Ecto neural progenitor cell (in vitro differentiated cells): ENCODE measurements at places on chromosomes 3 and 15.

DNA sequence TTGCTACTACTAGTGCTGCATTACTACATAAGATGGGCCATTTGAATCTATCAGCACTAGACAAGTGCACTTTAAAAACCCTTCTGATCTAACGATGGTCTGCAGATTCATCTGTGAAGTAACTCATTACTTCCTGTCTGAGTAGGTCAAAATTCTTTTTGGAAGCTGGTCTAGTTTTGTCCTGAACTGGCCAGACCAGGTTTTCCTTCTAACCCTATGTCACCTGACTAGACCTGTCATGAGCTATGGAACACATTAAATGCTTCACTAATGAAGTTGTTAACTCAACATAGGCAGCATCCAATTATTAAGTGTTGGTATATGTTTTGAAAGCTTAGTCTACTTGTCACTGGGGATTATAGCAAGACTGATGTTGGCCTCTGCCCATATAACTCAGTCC, 10.1 kb upstream of the RBM5 start:
- DNase-seq = no peak

GRCh38 chr15:90872486-90873184, 4.2 kb downstream of the FURIN start:
- DNase-seq = no peak

DNA sequence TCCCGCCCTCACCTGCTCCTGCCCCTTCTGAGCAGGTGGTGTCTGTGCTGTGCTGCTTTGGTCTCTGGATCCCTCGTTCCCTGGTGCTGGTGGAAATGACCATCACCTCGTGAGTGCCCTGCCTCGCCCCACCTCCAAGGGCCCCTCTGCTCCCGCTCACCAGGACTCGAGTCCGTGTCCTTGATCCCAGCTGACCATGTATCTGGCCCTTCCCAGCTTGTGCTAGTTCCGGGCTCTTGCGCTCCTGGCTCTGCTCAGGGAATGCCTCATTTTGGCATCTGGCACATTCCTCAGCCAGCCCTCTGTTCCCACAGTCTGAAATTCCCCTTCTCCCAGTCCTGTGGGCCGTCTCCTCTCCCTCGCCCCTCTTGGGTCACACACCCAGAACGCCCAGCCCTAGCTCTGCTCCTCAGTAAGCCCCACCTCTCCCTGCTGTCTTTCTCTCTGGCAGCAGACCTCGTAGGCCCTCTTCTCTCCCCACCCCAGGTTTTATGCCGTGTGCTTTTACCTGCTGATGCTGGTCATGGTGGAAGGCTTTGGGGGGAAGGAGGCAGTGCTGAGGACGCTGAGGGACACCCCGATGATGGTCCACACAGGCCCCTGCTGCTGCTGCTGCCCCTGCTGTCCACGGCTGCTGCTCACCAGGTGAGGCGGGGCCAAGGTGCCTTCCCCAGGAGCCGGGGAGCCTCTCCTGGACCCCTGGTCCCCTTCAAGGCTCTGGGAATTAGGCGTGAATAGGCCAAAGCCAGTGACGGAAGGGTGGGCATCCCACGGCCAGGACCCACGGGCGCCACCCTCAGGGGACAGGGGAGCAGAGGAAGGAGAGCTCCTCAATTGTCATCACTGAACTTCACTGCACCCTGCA, 11.5 kb downstream of the SLC51A start:
- no peak for DNase-seq

DNA sequence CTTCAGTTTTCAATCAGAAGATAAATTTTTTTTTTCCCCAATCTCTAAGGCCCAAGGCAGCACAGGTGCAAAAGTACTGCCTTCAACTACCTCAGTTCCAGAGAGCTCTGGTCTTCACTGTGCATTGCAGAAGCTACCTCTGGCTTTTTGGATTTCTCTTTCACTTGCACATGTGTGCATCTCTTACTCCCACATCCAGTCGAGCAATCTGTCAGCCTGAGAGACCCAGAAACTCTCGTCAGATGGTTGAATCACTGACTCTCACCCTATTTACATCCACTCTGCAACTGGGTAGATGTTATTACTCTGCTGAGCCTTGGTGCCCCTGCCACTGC, 813.8 kb downstream of the NR2F2 start:
- no peak for DNase-seq

DNA sequence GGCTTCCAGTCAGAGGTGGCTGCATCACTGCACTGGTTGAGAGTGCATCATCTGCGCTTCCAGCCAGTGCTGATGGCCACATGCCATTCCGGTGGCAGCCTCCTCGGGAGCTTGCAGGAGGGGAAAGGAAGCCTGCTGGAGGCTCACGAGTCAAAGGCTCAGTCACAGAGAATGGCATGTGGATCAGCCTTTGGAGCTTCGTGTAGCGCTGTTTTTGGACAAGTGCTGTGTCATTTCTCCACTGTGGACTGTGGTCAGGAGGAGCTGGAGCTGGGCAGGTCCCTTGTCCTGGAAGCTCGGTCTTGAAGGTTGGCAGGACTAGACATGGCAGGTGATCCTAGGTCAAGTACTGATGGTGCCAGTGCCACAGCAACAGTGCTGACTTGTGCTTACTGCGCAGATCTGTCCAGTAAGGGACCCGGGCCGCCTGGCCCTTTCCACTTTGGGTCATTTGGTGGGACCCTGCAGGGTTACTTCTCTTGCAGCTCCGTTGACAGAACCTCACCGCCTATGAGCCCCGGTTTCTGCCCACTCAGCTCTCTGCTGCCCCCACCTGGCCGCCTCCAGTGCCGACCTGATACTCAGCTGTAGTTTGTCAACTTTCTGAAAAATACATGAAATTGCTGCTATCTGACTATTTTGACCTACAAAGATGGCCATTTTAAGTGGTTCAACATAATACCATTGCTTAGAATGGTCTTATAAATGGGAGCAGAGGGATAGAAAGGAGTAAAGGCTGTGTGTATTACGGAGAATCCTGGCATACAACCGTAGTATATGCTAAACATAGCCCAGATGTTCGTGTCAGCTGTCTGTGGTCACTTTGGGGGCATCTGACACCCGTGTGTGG, 27.6 kb upstream of the TRPM1 start:
- peak; percentile 83 for DNase-seq

DNA sequence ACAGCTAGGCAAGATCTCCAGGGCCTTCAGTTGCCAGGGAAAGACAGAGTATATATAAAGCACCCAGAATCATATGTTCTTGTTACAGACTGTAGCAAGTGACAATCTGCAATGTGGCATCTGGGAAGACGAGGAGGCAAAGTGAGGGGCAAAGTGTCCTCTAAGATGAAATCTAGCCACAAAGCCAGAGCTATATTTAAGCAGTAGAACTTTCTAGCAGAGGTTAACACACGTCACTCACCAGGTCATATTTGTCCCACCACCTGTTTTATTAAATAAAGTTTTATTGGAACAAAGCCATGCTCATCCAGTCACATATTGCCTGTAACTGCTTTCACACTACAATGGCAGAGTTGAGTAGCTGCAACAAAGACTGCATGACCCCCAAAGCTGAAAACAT, 51.5 kb downstream of the PDZRN3 start:
- no peak for DNase-seq

DNA sequence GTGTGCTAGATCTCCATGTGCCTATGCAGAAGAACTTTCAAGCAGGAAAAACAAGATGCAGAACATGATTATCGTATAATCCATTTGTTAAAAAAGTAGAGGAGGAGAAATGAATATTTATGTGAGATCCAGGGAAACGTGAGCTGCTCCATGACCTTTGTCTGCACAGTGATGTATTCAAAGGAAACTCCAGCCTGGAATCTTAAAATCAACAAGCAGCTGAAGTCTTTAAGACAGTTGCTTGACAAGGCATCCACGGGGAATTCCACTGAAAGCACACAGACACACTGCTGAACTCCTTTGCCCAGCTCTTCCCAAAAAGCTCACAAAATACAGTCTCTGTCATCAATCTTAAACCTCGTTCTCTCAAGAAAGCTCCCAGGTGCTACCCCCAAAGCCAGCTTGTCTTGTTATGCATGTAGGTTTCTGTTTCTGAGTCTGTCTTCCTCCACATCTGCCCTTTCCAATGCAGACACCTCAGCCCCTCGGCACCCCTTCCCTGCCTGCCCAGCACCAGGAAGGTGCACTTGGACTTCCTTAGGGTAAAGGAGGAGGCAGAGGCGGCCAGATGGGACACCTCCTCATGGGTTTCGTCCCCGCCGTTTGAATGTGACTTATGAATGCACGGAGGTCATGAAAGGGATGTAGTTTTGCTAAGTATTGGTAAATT, 28.7 kb downstream of the LRRK1 start:
- no peak for DNase-seq

- DNase-seq = no peak
These were observed 20.2 kb upstream of the SLC41A3 start for GRCh38 chr3:126104028-126104635.

DNA sequence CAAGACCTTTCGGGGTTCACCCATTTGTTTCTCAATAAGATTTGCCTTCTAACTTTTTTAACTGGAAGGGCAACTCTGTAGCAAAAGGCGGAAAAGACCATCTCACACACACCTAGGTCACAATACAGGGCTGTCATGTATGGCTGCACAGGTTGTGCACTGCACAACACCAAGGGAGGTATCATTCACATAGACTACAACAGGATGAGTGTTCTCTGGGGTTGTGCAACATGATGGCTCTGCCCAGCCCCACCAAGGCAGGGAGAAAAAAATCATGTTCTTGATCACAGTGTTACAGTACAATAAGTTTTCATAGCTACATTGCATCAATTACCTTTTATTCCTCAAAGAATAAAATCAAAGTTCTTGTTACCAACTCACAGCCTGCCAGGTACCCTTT, 52.8 kb downstream of the ANXA2 start:
- DNase-seq = no peak

GRCh38 chr3:29319262-29319661, 38.4 kb downstream of the RBMS3 start:
- DNase-seq = no peak

DNA sequence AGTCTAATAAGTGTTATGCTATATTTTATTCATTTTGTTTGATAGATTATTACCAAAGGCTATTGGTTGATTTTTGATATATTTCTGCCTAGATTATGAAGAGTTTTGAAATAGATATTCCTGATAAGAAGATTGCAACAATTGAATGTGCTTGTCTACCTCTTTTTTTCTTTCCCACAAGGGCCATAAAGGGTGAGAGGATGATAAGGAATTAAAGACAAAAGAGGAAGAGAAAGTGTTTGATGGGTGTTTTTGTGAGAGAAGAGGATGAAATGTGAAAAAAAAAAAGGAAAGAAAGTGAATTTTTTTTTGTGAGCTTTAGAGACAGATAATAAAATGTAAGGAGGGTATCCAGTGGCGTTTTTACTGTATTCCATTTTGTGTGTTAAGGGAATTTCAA, 244.4 kb downstream of the CHST2 start:
- no peak for DNase-seq

GRCh38 chr15:92006186-92007028, 152.9 kb downstream of the SLCO3A1 start:
- DNase-seq = no peak

GRCh38 chr3:172648747-172649146, 62.1 kb downstream of the NCEH1 start:
- DNase-seq = no peak

DNA sequence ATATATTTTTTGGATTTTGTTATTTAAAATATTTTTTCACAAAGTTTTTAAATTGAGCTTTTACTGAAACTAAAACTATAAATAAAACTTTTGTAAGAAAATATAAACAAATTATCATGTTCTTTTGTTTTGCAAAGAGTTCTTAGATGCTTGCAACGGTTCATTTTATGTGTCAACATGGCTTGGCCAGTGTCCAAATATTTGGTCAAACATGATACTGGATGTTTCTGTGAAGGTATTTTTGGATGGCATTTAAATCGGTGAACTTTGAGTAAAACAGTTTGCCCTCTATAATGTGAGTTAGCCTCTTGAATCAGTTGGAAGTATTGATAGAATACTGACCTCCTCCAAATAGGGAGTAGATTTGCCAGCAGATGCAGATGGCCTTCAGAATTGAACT, 612.6 kb upstream of the NECTIN3 start:
- DNase-seq = no peak

- no peak for DNase-seq
These were observed 51.2 kb upstream of the THRB start for GRCh38 chr3:24545887-24546286.

DNA sequence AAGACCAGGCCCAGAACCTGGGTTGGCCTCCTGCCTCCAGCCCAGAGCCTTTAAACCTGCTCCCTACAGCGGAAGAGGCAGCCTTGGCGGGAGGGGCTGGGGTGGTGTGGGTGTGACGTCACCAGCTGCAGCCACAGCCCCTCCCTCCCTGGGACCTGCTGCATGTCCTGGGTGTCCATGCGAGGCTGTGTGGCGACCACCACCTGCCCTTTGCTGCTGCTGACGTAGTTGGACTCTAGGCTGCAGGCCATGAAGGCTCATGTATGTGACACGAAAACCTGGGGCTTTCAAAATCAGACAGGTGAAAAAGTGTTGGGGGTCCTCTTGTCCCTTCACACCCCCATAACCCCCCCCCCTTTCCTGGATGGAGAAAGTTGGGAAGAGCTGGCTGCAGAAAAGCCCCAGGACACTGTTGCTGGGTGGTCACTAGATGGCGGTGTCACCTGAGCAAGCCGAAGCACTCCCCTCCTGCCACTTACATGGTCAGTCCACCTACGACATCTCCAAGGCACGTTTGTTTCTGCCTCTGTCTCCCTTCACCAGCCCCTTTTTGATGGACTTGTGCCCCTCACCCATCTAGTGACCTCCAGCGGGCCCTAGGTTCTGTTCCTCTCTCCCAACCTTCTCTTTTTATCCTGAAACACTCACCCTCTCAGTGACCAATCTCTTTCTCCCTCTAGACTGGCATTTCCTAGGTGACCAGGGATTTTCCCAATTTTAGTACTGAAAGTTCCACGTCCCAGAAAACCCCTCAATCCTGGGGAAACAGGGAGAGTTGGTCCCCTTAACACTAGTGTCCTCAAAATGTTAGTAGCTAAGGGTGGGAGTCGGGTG, 35.2 kb downstream of the SLC6A20 start:
- peak; percentile 76 for DNase-seq

- peak; percentile 94 for DNase-seq
These were observed at the start of gene FBXL2 for GRCh38 chr3:33277193-33277882. FBXL2 (plus strand) TSS chr3:33277442; CDS start chr3:33277513, 71 bp downstream.

GRCh38 chr3:135440233-135440632, 525.3 kb upstream of the PPP2R3A start:
- DNase-seq = no peak

GRCh38 chr3:134799393-134799792, 4.3 kb downstream of the EPHB1 start:
- peak; percentile 39 for DNase-seq

DNA sequence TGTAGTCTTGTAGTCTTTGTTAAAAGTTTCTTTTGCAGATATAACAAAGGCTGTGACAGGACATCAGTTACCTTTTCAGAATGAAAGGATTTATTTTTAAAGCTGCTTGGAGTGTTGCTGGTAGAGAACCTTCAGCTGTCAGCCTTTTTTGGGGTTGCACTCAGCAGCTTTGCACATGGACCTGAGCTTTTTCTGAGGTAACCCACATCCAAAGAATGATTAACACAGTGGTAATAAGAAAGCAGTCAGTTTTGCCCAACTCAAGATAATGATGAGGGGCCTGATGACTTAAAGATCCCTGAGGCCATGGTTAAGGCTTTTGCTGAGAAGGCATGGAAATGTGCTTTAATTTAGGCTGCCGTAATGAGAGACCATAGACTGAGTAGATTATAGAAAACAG, 1042.7 kb downstream of the PLOD2 start:
- DNase-seq = no peak
